Activated T-helper 9 cell treated with anti-CD3 and anti-CD28 coated beads, Interleukin-2, amount 50 U/mL, for 16 hours (primary cell): ENCODE measurements at places on chromosomes 16 and 17.

GRCh38 chr17:70157151-70157550 lies 12.2 kb upstream of the KCNJ2 start:
- DNase-seq = no peak

GRCh38 chr17:39581759-39582085 lies 26.0 kb downstream of the NEUROD2 start:
- no peak for DNase-seq

DNA sequence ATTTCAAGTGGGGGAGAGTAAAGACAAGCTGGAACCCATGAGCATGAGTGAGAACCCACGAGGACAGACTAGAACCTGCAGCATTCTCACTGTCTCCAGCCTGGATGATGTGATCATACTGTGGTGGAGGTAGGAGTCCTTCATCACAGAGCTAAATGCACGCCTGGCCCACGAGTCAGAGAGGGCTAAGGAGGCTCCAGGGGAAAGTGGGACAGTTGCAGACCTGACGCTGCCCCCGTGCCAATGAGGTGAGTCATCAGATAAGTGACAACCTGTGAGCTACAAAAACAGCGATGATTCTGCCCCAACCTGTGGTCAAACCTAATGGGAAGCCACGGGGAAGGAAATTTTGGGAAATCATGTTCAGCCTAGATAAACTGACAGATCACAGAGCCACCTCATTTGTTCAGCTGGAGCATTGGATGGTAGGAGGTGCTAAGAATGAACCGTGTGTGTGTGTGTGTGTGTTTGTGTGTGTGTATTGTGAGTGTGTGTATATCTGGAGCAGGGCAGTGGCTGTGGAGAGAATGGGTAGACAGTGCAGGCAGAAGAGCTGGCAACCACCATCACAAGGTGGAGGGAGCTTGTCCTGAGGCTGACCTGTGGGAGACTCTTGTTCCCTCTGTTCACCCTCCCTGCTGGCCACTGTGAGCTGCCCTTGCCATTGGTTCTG lies 131.8 kb downstream of the UTP18 start:
- no peak for DNase-seq

DNA sequence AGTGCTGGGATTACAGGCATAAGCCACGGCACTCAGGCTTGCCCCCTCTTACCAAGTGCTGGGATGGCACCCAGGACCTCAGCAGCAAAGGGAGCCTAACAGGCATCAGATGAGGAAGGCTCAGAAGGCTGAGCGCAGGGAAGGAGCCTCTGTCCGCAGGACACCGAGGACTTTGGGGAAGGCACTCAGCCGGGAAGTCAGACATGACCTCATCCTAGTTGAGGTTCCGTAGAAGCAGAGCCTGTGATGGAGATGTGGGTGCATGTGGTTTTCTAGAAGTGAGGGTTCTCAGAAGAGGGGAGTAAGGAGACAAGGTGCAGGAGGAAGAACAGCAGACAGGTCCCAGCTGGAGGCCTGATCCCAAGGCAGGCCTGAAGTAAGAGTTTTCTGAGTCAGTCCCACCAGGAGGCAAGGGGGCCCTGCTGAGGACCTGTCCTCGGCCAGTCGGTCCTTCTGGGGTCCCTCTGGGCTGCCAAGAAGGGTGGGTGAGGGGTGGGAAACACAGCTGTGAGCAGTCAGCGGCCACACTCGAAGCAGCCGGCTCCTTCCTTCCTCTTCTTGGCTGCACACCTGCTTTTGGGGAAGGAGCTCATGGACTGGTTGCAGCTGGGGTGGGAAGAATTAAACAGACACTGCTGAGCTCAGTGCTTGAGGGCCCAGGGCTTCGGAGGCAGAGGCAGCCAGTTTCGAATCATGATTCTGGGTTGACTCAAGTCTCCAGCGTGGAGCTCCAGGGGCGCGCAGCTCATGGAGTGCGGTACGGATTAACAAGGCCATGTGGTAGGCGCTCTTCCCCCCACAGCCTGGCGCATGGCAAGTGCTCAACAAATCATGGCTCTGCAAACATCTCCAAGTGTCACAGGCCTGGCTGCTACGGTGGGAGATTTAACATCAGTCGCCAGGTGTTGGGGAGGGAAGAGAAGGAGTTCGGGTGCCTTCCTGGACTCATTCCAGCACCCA lies 38.9 kb upstream of the SNN start:
- DNase-seq = no peak

DNA sequence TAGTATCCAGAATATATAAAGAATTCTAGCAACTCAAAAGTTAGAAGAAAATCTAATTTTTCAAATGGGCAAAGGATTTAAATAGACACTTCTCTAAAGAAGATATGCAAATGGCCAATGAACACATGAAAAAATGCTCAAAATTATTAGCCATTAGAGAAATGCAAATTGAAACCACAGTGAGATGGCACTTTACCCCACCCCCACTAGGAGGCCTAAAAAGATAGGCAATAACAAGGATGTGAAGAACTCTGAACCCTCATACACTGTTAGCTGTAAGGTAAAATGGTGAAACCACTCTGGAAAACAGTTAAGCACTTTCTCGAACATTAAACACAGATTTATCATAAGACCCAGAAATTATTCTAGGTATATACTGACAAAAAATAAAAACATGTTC lies 71.4 kb upstream of the IRX6 start:
- DNase-seq = no peak
